ENCODE measurements at places on chromosomes 5 and 9.
A peak's percentile ranks its signal among the peaks of the same experiment; 100 is the strongest.

- DNase-seq, result no peak
These were observed 844.3 kb upstream of the DMAC1 start for GRCh38 chr9:8643896-8644295.

DNA sequence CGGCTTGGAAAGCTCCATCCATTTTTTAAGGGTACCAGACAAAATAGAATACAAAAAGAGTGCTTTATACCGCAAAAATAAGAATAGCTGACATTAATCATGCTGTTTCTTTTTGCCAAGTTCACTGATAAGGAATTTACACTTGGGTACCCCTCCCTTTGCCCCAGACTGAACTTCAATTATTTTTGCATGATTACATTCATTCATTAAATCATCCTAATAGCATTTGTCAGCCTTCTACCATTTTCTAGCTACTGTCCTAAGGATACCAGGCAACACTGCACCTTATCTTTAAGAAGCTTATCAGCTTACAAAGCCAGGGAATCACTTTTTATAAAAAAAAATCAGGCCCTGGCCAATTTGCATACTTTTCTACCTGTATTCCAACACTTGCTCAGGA, 48.4 kb downstream of the YIPF5 start:
- no peak for DNase-seq

- DNase-seq, result no peak
These were observed 126.7 kb downstream of the C9orf50 start for GRCh38 chr9:129494113-129494789.

DNA sequence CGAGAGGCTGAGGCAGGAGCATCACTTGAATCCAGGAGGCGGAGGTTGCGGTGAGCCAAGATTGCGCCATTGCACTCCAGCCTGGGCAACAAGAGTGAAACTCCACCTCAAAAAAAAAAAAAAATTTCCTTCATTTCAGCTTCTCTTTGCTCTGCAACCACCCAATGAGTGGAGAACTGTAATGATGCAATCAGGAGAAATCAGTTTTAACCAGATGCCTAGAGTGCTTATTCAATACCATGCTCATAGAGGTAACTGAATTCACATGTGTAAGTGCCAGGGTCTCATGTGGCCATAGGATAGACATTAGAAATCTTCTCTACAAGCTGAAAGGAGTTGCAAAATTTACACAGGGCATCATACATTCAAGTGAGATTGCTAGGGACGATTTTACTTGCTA, 70.6 kb downstream of the HMHB1 start:
- no peak for DNase-seq

- no peak for DNase-seq
These were observed 296.3 kb downstream of the CWC27 start for GRCh38 chr5:65065001-65065511.

- DNase-seq, result no peak
These were observed 163.6 kb downstream of the SPOCK1 start for GRCh38 chr5:137335493-137335892.

DNA sequence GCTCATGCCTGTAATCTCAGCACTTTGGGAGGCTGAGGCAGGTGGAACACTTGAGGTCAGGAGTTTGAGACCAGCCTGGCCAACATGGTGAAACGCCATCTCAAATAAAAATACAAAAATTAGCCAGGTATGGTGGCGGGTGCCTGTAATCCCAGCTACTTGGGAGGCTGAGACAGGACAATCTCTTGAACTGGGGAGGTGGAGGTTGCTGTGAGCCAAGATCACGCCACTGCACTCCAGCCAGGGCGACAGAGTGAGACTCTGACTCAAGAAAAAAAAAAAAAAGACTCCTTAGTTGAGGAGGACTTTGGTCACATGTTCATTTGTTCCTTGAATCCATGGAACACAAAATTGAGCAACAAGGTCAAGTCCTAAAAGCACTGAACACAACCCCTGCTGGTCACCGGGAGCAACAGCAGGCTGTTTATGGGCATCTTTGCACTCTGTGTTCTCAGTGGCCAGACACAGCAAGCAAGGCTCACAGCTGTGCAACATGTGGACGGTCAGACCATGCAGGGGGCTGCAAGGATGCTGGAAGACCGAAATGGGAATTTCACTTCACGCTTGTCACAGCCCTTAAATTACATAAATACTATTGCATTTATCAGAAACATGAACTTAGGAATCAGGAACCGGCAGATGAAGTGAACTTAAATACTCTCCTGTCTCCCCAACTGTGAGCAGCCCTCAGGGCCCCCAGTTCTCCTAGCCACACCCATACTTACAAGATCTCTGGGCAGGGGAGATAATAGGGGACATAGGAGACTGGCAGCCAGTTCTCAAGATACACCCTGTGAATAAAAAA, 2.8 kb downstream of the GBGT1 start:
- DNase-seq, result peak; percentile 41

DNA sequence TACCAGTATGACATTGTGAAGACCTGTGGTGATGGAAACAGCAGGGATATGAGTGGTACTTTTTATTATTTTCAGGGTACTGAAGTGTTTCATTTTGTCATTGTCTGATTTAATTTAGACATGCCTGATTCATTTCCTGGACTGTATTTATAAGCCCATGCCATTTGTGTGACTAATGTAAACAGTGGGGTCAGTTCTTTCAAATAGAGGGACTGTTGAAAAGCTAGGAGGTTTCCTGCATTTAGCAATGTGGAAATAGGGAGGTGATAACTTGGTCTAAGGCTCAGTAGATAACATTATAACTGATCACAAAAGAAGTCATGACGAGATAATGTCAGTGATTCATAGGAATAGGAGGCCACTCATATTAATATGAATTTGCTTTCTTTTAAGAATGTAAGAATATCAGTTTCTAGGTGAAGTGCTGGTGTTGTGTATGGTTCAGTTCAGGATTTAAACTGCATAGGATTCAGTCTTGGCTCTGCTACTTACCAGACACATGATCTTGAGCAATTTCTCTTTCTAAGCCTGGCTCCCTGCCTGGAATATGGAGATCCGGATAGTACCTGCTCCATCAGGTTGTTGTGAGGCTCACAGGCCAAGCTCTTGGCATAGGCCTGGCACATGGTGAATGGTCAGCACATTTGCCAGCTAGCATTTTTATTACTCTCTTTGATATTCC, 7.5 kb downstream of the RASGRF2 start:
- DNase-seq, result no peak

DNA sequence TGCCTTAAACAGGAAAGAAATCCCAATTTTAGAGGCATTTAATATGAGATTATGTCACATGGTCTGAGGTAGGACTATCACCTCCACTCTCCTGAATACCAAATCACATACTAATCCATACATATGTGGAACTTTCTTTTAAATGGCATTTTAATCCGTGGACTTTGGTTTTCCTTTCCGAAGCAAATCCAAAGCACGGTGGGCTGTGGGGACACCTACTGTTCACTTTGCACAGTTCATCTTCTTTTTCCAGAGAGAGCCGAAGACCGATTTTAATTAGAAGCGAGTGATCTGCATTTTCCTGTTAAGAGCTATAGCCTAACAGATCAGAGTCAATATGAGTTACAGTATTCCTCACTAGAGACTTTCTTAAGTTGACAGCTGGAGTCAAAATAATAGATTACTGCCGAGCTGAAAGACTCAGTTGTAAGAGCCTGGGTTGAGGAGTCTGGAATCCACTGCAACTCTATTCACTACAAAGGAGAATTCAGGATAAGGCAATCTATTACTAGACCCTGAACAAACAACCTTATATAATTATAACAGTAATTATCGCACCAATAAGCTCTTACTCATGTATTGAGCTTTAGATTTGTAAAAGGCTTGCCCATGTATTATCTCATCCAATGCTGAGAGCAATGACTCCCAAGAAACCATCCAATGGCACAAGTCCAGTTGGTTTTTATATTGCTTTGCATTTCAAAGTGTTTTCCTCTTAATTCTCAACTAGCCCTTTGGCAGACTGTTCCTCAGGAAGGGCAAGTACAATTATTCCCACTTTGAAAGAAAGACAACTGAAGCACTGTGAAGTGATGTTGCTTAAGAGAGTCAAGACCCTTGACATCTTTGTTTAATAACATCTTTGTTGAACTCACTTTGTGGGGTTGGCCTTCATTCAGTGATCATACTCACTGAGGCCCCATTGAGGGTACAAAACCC, 144.7 kb downstream of the TRPM6 start:
- DNase-seq, result no peak

DNA sequence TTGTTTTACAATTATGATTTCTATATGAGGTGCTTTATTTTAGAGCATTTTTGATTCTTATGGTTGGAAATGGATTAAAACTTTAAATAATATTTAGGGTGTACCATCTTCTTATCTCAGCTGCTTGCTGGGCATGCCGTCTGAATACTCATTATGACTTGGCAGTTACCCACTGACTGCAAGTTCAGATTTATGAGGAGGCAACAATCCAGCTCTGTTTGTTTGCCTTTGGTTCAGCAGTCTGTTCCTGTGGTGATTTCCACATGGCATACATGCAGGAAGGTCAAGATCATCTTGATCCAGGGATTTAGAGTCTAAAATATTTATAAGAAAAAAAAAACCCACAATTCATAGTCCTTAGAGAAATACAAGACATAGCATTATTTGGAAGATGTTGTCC, 1254.5 kb upstream of the NUDT12 start:
- no peak for DNase-seq

DNA sequence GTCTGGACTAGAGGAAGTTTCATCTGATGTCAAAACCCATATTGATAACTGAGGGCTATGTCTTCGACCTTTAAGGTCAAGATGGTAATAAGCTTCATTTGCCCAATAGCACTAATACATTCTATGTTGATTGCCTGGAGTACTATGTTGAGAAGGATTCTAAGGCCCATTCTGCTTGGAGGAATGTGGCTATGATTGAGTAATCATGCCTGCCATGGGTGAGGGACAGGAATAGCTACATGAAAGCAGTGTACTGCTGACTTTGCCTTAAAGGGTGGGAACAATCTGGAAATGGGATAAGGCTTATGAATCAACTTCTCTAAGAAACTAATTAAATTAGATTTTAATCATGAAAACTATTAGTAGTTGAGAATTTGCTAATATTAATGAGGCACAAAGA, 13.6 kb downstream of the NNT start:
- no peak for DNase-seq

GRCh38 chr9:134227451-134228411, 63.4 kb upstream of the RNU6ATAC start:
- no peak for DNase-seq

DNA sequence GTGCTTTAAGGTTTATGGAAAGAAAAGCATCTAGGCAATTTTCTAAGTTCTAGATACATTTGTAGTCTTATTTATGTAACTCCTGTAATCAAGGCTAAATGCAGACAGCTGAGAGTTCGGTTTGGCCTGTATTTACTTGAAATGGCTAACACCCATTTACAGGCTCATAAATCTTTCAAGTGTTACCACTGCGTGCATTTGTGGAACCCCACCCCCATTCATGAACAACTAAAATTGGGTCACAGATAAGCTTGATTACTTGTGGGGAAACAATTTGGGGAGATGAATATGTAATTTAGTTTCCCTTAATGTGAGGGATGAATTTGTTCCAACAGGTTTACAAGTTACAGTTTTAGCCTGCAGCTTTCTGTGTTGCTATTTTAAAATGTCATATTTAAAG, 360.6 kb downstream of the ARRDC3 start:
- no peak for DNase-seq

DNA sequence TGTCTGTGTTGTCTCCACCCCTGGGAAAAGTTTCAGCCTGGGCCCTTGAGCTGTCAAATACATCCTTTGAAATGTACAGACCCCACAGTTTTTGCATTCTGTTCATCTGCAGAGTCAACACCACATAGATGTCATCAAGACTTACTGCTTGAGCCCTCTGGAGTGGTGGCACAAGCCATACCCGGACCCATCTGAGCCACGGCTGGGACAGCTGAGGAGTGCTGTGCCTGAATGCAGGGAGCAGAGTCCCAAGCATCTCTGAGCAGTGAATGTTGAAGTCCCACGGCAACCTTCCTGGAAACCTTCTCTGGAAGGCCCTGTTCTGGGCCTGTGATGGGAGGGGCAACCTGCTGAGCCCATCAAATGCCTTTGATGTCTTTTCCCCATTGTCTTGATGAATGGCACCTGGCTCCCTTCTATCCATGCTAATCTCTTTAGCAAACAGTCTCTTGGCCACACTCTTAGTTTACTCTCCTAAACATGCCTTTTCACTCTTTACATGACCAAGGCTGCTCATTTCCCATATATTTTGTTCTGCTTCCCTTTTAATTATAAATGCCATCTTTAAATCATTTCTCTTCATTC, 92.5 kb downstream of the ATPSCKMT start:
- no peak for DNase-seq

DNA sequence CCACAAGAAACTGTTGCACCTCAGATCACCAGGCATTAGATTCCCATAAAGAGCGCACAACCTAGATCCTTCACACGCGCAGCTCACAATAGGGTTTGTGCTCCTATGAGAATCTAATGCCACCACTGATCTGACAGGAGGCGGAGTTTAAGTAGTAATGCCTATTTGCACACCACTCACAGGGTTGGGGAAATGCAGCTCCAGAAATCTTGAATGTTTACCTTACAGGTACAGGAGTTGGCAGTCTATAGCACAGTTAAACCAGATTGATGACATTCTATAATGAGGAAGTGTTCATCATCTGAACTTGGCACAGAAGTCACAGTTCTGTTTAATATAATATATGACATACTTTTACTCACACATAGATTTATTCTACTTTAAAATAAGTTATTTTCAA, 732.2 kb upstream of the ZNF608 start:
- no peak for DNase-seq

DNA sequence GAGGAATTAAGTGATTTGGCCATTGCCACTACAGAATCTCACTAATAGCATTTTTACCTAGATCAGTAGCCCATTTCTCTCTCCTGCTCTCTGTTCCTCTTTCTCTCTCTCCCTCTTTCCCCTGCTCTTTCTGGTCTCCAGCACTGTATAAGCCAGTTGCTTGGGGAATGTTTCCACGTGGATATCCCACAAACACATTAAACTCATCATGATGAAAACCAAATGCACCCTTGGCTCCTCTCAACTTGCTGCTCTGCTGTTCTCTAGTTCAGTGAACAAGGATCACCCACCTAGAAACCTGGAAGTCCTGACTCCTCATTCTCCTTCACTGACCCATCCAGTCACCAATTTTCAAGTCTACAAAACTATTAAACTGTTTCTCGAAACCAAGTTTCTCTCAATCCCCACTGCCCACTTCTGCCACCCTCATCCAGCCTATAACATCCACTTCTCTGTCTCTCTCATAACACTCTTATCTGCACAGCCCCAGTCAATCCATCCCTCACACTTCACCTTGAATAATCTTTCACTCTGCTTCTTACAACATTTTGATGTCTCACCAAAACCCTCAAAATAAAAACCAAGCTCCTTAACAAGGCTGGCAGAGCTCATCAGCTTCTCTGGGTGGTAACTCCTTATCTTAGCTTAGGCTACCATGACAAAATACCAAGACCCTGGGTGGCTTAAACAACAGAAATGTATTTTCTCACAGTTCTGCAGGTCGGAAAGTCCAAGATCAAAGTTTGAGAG, 79.3 kb downstream of the ARL15 start:
- no peak for DNase-seq

GRCh38 chr5:1349246-1349645, 4.3 kb upstream of the CLPTM1L start:
- no peak for DNase-seq

DNA sequence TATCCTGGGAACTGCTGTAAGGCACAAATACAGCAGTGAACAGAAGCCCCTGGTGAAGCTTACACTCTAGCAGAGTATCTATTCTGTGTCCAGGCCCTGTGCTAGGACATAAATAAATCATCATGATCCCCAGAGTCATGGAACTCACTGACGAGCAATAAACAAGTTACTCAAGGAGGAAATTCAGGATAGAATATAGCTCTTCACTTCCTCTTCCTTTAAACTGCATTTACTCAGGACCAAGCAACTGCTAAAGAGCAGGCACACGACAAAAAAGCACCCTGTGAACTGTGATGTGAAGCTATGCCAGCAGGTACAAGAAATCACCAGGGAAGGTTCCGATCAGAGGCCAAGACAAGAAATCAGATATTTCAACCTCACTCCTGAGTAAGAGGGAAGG, 47.8 kb upstream of the NR5A1 start:
- DNase-seq, result no peak

All from activated CD8-positive, alpha-beta memory T cell treated with anti-CD3 and anti-CD28 coated beads, Interleukin-2, amount 50 U/mL, for 4 hours (primary cell).